ENCODE measurements at places on chromosomes 6 and 20.

DNA sequence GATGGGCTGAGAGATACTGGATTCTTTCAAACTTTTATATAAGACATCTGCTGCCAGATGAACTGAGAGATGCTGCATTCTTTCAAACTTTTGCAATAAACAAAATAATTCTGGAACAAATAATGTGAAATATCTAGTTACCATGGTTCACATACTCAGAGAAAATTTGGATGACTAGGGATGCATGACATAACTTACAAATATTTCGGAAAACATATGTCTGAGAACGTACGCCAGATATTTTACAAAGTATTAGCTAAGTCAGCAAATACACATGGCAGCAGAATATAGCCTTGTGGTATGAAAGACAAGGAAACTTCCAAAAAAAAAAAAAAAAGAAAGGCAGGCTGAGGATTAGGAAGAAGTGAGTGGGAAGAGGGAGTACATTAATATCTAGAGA lies 113.3 kb upstream of the TRAF3IP2 start:
- DNase-seq: peak; percentile 80

DNA sequence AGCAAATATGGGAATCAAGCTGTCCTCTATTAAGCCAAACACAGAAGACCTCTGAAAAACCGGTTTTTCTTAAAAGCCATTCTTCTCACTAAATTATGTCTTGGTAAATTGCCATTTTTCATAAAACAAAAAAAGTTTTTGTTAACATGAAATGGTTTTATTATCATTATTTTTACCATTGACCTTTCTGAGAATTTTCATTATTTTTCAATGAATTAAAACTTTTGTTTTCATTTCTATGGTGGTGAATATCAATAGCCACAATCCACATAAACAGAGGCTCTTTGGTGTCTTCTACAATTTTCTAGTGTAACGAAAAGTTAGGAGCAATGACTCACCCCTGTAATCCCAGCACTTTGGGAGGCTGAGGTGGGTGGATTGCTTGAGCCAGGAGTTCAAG lies 2.1 kb downstream of the SF3B5 start:
- no peak for DNase-seq

GRCh38 chr20:54661880-54662465 lies 186.6 kb downstream of the DOK5 start:
- no peak for DNase-seq

DNA sequence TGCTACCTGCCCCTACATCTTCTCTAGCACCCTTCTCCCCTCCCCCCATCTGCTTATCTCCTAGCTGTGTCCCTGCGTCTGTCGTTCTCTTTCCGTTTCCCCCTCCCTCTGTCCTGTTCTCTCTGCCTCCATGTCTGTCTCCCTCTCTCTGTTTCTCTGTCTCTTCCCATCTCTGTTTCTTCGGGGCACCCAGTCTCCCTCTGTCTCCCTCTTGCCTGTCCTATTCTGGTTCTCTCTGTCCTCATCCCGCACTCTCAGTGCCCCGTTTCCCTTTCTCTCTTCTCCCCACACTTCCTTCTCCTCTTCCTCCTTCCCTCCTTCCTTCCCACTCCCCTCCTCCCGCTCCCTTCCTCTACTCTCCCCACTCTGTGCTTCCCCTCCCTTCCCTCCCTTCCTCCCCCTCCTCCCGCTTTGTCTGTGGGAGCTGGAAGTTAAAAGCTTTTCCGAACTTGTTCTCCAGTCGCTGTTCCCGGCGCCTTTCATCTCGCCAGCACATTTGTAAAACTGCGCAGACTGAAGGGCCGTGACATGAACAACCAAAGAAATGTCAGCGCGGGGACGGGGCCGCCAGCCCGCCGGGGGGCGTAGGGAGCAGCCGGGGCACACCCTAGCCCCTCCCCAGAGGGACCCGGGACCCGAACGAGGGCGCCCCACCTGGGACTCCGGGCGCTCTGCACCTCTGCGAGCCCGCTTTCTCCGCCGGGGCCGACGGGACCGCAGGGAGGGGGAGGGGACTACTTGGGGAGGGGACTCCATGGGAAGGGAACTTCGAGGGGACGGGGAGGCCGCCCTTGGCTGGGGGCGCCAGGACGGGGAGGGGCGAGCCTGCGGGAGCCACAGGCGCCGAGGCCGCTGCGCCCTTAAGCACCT lies 4.0 kb upstream of the CDH22 start:
- DNase-seq: no peak

DNA sequence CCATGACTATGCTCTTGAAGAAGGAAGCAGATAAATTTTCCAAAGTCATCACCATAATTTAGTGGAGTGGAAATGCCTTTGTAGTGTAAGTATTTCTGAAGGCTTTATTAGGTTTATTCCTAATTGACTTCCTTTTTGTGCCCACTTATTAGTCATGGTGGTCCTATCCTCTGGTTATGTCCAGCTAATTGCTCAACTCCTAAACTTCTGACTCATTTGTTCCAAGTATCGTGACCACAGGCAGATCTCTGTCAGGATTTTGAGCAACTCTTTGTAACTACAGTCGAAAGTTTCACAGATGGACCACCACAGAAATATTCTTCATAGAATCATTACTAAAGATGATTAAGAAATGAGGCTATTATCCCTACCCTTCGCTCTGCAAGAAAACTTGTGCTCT lies 315.6 kb upstream of the PTCHD4 start:
- DNase-seq: peak; percentile 72

- peak; percentile 46 for DNase-seq
Measured at GRCh38 chr20:47189060-47189459, 167.4 kb downstream of the ZMYND8 start.

Data from fibroblast of skin of scalp (primary cell).